Common myeloid progenitor, CD34-positive (primary cell): ENCODE measurements at places on chromosomes 7 and 10.

- peak; percentile 96 for DNase-seq
Observed at GRCh38 chr7:154928136-154929005, 74.6 kb downstream of the PAXIP1 start.

- DNase-seq: no peak
Observed at GRCh38 chr7:28348636-28349035, 63.7 kb upstream of the CREB5 start.

DNA sequence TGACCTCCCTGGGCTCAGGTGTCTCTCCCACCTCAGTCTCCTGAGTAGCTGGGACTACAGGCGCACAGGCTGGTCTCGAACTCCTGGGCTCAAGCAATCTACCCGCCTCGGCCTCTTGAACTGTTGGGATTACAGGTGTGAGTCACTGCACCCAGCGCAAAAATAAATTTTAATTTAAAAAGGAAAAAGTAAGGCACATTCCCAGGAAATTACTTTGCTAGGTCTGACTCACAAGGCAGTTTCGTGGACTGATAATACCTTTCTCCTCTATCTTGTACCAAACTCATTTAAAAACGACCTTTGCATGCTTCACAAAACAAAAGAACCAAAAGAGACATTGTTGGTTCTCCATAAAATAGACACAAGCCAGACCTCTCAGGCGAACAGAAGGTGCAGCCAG is 29.7 kb downstream of the PARP12 start:
- no peak for DNase-seq

DNA sequence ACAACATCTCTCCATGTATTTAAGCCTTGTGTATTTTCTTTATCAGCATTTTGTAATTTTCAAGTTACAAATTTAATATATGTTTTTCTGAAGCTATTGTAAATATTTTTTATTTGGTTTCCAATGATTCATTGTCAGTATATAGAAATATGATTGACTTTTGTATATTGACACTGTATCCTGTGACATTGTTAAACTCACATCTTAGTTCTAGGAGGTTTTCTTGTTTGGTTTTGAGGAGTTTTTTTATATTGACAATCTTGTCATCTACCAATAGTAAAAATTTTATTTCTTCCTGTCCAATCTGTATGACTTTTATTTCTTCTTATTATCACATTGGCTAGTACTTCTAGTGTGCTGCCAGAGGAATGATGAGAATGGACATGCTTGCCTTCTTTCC is 393.7 kb downstream of the GPAM start:
- no peak for DNase-seq

DNA sequence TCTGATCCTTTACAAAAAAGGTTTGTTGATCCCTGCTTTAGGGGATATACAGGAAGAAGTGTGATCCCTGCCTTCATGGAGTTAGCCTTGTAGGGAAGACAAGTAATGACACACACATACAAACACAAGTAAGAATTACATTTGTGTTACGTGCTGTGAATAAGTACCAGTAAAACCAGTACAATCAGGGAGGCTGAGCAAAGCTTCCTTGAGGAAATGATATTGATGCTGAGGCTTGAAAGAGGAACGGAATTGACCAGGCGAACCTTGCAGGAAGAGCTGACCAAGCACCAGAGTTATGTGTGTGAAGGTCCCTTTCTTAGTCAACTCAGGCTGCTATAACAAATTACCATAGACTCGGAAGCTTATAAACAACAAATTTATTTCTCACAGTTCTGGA is 83.6 kb upstream of the CACUL1 start:
- no peak for DNase-seq

GRCh38 chr7:98934267-98934666 is 55.9 kb downstream of the TRRAP start:
- no peak for DNase-seq

DNA sequence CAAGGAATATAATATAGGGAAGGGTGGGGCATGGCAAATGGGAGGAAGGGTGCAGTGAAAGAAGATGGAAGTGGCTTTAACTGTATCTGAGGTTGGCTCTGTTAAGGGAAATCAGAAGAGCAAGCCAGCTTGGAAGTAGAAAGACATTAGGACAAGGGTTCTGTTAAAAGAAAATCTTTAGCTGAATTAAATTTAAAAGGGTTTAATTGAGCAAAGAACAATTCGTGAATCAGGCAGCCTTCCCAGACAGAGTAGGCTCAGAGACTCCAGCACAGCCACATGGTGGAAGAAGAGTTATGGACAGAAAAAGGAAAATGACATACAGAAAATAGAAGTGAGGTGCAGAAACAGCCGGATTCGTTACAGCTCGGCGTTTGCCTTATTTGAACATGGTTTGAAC is 42.0 kb downstream of the FAM13C start:
- no peak for DNase-seq

DNA sequence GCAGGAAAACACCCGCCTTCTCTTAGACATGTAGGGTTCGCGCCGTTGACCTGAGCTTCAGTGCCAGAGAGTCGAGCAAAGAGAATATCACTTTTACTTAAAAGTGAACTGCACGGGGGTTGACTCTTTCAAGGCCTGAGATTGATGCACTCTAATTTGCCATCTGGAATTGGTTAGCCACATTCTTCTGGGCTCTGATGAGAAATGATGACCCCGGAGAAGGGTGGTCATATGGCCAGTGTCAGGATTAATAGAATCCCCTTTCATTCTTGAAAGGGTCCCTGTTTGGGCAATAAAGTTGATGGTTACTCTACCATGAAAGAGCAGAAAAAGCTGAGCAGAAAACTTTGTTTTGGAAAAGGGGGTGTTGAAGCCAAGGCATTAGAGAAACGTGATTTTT is 31.2 kb downstream of the GRK5 start:
- DNase-seq: no peak

- peak; percentile 85 for DNase-seq
Observed at GRCh38 chr7:72336632-72337389, 75.3 kb downstream of the CALN1 start.

GRCh38 chr10:71314028-71314693 is 4.9 kb upstream of the SLC29A3 start:
- DNase-seq: peak; percentile 63

DNA sequence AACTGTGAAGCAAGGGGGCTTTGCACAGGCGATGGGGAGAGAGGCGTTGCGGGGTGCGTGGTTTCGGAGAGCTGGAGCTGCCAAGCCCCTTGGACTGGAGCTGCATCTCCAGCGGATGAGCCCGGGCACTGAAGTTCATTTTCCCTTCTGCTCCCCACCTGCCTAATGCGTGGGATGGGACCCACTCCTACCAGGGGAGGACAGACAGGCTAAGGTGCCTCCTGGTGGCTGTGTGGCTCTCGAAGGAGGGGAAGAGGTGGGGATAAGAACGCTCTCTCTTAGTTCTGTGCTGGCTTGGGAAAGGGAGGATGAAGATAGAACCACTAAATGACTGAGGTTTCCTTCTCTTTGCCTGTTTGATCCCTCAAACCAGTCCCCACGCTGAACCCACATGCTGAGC is 177.6 kb upstream of the PITRM1 start:
- DNase-seq: no peak

DNA sequence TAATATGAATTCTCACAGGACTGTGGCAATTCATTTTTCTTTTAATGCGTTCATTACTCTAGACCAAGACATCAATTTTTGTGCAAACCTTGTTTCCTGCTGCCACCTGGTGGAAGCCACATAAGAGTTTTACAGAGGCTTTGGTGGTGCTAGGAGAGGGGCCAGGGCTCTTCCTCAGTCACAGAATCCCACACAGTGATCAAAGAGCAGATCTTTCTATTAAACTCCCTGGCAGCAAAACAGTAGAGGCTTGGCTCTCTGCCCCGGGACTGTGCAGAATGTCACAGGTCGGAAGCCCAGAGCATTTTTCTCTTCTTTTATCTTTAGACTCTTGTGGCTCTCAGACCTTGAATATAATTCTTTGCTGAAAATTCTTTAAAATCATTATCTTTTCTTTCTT is 506.4 kb upstream of the C7orf33 start:
- peak; percentile 58 for DNase-seq

GRCh38 chr10:129761197-129761972 is 202.7 kb downstream of the EBF3 start:
- no peak for DNase-seq

- DNase-seq: no peak
Observed at GRCh38 chr10:89640241-89640640, 4.8 kb downstream of the PANK1 start.

DNA sequence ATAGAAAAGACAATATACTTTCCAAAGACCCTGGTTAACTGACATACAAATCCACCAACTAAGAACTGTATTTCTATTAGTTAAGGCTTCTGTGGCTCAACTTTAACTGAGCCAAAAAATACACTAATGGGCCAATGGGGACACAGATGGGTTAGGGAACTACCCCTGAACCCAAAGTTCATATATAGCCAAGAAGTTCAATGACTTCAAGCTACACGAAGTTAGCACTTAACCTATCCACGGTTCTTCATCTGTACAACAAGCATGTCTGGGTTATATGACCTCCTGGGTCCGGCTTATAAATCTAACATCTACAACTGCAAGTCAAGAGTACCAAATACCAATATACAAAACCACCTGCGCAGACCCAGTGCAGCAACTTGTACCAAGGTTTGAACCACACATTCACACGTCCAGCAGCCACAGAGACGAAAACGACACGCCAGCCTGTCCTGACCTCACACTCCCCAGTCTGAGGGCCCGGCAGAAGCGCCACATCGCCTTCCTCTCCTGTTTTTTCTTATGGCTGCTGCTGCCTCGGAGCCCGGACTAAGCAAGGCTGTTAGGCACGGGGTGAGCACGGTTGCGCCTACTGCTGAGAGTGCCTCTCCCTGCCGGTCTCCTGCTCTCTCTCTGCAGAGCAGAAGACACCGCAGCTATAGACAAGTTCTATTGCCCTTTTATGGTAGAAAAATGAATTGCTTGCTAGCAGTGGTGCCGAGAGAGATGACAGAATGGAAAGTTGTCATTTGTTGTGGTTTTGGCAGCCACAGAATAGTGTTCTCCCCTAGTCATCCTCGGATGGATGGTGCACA is 86.3 kb downstream of the RNF216 start:
- peak; percentile 82 for DNase-seq
